Renal pelvis (tissue), 12 donors: ENCODE measurements at places on chromosomes 4 and X.

DNA sequence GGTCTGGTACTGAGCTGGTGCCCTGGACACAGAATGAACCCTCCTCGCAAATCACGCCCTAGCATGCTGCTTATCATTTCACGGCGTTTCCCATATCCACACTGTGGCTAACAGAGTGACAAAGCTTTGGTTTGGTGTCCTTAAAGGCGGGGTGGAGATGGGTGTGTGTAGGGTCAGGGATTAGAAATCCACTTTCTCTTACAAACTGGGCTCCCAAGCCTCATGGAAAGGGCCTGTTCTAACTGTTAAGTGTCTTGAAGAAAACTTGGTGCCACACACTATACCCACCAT lies 735 bp upstream of the CHRDL1 start:
- DNase-seq = no peak

- DNase-seq = no peak
These were observed 78.2 kb downstream of the IL21 start for GRCh38 chr4:122542411-122543236.

GRCh38 chrX:109839694-109840567 lies 106.9 kb upstream of the ACSL4 start:
- DNase-seq = no peak

- DNase-seq = no peak
These were observed 107.8 kb upstream of the SCML1 start for GRCh38 chrX:17629519-17629918.

GRCh38 chr4:53804719-53805118 lies 213.4 kb upstream of the LNX1 start:
- DNase-seq = no peak

DNA sequence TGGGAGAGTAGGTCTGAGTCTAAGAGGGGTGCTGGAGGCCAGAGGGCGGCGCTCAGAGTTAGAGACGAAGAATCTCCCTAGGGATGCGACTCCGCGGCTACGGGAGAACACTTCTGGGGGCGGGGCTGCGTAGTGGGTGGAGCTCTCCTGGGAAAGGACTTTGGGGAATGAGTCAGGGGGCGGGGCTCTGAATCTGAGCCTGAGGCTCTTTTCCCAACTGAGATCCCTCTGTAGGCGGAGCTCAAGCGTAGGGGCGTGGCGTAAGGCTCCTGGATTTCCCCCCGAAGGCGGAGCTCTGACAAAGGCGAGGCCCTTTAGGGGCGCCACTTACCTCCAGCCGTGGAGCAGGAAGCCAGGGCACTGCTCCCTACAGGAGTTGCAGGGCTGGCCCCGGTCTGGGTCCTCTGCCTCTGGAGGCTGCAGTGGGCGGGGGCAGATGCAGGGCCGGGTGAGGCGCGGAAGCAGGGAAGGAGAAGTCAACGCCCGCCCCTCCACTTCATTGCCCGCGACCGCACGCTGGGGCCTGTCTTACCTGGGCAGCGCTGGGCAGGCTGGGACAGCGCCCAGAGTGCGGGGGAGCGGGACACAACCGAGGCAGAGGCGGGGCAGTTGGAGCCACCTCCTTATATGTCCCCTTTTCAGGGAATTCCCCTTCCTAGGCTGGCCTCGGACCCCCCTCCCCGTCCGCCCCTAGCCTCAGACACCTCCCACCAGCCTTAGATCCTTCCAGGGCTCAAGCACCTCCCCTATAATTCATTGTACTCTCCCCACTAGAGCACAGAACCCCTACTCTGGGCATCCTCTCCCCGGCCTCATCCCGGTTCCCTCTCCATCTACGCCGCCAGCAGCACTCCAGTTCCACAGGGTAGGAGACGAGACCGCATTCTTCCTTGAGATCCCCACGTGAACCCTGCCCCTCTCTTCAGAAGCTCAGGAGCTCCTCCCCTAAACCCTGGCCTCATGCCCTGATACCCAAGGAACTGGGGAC lies 1.6 kb downstream of the PRICKLE3 start:
- peak; percentile 85 for DNase-seq

DNA sequence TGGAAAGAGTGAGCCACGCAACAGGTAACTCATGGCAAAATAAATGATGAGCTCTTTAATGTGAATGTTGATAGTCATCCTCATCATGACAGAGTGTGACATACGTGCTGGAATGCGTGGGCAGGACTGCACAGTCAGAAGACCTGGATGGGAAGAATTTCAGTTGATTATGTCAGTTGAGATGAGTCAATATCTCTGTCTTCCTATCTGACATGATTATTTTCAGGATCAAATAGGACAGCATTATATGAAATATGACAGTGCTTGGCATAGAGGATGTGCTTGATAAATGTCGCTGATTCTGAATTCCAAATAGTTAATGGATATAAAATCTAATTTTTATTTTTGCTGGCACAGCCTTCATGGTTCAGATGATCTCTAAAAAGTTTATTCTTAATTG lies 95.1 kb downstream of the IL15 start:
- no peak for DNase-seq

DNA sequence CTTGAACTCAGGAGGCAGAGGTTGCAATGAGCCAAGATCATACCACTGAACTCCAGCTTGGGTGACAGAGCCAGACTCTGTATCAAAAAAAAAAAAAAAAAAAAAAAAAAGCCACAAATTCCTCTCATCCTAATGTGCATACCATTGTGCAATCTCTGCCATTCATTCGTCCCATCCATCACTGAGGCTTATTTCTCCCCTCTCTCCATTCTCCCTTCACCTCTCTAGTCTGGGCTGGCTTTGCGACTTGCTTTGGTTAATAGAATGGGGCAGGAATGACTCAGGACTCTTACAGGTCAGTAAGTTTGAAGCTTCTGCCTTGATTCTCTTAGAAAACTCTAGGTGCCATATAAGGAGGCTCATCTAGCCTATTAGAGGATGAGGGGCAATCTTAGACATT lies 60.3 kb upstream of the DDX3X start:
- DNase-seq = no peak

- DNase-seq = no peak
These were observed 82.7 kb upstream of the TEX13C start for GRCh38 chrX:125236955-125237354.
